ENCODE measurements at places on chromosomes 7 and 10. TPM values are rescaled to one million over a fixed set of nuclear protein-coding genes. Genes with fewer than 3 reads are reported as not detected.

DNA sequence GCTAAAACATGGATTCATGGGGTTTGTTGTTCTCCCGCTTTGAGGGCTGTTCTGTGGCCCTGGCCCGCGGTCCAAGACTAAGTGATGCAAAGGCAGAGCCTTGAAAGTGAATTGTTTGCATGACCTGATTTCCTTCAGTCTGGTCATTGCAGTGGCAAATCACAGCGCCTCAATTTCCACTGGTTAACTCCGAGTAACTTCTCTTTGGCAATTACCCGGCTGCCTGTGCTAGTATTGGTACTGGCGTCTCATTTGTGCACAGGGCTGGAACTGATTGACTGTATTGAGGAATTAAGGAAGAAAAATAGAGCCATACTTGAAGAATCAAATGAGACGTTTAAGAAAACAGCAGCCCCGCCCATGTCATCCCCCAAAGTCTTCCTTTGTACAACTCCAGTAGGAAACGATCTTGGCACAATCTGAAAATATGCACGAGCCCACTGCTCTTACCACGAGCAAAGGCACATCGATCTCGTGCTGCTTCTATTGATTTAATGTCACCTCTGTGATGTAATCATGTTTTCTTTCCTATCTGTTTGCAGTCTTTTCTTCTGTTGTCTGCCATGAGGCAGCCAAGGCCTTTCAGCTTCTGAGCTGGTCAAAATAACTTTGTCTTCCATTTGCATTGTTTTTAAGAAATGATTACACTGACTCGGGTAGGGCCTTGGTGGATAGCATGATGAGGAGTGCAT is 60.6 kb upstream of the SHH start:
- DNase-seq = no peak
- H3K4me1 ChIP-seq = no peaks in the 10 kb centered on the region
- H3K36me3 ChIP-seq = no peaks in the 10 kb centered on the region
- H3K4me3 ChIP-seq = no peak overlapping the region

Gene SPAG6
- 0.95 TPM for total RNA-seq

Gene LIPN
- not detected for total RNA-seq

DNA sequence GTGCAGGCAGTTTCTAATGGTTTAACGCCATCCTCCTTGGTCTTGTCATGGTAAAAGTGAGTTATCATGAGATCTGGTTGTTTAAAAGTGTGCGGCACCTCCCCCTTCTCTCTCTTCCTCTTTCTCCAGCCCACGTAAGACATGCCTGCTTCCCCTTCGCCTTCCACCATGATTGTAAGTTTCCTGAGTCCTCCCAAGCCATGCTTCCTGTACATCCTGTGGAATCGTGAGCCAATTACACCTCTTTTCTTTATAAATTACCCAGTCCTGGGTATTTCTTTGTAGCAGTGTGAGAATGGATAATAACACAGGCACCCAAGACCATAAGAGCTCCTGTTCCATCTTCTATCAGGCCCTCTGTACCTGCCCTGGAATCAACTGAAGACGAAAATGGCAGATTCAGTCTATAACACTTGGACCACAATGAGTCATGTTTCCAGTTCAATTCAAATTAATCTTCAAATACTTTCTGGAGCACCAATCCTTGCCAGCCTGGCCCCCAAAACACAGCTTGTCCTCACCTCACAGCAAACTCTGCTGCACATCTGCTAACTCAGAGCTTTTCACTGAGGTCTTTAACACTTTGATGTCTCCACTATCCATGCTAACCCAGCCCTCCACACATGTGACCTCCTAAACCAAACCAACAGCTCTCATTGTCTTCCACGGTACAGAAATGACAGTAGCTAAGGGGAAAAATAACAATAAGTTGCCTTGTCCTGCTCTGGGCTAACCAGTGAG is 73.2 kb downstream of the SFMBT2 start:
- H3K27me3 ChIP-seq = no peaks in the 10 kb centered on the region
- H3K4me3 ChIP-seq = no peak overlapping the region
- H3K36me3 ChIP-seq = no peaks in the 10 kb centered on the region
- H3K27ac ChIP-seq = no peak overlapping the region
- DNase-seq = no peak

DNA sequence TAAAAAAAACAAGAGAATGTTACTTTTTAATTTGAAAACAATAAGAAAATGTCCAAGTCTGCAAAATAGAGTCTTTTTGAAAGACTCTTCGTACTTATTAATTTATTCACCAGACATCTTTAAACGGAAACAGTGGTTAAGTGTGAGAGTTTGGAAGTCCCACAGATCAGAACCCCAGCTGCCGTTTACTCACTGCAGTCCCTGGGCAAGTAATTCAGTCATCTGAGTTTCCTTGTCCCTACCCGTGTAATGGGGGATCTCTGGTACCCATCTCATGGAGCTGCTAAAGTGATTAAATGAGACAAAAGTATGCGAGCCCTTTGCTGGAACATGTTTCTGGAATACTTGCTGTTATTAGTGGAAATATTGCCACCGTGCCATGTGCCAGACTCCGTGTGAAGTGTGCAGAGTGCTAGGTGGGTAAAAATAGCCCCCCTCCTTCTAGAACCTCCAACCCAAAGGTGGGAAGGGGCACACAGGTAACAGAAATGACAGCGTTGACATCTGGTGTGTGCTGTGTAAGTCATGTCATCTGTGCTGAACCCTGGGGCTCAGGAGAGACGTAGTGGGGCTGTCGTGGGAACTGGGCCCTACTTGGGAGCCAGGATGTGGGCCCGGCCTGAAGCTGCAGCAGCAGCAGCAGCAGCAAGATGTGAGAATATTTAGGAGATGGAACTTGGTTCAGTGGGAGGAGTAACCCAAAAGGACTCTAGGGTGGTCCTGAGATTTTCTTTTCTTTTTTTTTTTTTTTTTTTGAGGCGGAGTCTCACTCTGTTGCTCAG is 140.5 kb downstream of the CUX1 start:
- H3K27me3 ChIP-seq = no peaks in the 10 kb centered on the region
- no peaks in the 10 kb centered on the region for H3K36me3 ChIP-seq
- no peak for DNase-seq
- no peak overlapping the region for H3K4me3 ChIP-seq
- peaks cover 3% of the 10 kb centered on the region for H3K4me1 ChIP-seq

- no peak for DNase-seq
- peaks cover 12% of the 10 kb centered on the region for H3K4me1 ChIP-seq
- H3K27ac ChIP-seq = peak overlapping the region; percentile 90
- peak overlapping the region; percentile 67 for H3K4me3 ChIP-seq
Measured at GRCh38 chr10:102713539-102713813, 721 bp downstream of the ARL3 start.

DNA sequence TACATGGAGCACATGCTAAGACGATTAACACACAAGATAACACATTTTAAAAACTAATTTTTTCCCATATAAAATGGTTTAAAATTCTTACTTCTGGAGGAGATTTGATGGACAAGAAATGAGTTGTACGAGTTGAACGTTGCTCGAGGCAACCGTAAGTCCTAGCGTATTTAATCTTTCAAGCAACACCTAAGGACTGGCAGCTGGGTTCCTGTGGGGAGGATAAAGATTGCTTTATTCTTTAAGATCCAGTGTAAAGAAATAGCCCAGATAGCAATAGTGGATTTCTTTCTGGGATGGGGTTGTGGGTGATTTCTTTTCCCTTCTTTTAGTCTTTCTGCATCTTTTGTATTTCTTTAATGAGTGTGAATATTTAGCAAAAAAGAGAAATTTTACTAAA is 9.8 kb downstream of the TBXAS1 start:
- no peaks in the 10 kb centered on the region for H3K4me1 ChIP-seq
- H3K4me3 ChIP-seq = no peak overlapping the region
- DNase-seq = no peak
- no peaks in the 10 kb centered on the region for H3K27me3 ChIP-seq

DNA sequence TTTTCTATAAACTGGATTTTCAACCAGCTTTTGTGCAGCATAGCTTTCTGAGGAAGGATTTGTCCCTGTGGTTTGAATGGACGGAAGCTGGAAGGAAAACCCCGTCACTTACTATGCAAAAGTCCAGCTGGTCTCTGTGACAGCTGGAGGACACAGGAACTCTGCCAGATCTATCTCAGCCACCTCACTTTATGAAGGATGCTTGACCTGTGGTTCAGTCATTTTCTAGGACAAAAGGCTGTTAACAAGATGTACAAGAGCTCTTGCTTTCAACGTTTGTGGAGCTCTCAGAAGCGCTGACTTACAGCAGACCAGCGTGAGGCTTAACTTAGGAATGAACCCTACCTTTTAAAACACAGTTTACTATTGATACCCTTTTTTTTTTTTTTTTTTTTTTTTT is 90.8 kb downstream of the CREM start:
- H3K36me3 ChIP-seq = no peaks in the 10 kb centered on the region
- no peak for DNase-seq
- H3K4me1 ChIP-seq = no peaks in the 10 kb centered on the region
- H3K27me3 ChIP-seq = no peaks in the 10 kb centered on the region
- no peak overlapping the region for H3K27ac ChIP-seq
- no peak overlapping the region for H3K4me3 ChIP-seq

DNA sequence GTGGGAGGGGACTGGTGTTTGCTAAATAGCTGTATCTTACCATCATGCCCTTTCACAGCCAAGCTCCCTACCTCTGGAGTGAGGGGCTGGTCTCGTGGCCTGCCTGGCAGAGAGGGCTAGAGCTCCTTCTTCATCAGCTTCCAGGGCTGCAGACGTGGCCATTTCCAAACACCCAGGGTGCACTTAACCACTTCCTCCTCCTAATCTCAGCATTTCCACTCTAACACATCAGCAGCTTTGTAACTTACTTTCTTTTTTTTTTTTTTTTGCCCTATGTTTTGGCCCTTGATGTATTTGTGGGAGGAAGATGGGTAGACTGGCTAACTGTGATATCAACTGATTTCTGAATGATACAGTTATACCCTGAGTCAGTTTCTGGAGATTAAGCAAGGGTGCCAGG is 27.4 kb downstream of the LRRC4 start:
- no peak overlapping the region for H3K27ac ChIP-seq
- H3K36me3 ChIP-seq = no peaks in the 10 kb centered on the region
- DNase-seq = no peak
- no peaks in the 10 kb centered on the region for H3K27me3 ChIP-seq
- no peak overlapping the region for H3K4me3 ChIP-seq
- peaks cover 13% of the 10 kb centered on the region for H3K4me1 ChIP-seq

DNA sequence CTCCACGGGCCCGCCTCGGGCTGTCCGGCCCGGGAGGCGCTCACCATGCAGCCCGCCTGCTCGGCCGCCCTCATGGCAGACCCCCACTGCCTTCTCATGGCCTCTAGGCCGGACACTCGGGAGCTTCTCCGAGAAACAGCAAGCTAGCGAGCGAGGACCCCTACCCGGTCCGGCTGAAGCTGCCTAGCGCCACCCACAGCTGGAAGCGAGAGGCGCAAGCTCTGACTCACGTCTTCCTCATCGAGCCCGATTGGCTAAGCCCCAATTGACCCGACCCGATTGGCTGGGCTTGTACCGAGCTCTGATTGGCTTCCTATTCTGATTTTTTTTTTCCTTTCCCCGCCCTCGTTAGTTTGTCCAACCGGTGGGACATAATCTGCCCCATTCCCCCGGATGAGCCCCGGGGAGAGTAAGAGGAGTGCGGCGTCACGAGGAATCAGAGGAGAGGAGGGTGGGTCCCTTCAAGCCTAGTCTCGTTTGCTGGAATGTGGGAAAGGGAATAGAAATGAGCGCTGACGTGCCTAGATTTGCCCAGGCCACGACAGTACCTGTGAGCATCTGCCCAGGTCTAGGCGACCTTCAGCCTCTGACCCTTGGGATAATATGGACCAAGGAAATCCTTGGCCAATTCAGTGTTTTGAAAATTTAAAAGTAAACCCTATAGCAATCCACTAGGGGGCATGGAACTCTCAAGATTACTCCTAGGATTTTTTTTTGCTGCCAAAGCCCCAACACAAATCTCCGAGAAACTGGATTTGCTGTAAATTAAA is at the start of gene TYSND1:
Gene TYSND1, minus strand, starts transcription at position 212 of the 770 bp plus-strand sequence. Its CDS starts 114 bp downstream, at position 98.
- H3K4me3 ChIP-seq = peak within 1 kb of the TSS; percentile 49
- H3K4me1 ChIP-seq = peaks cover 10% of the 10 kb centered on the region
- no peaks in the 10 kb centered on the region for H3K27me3 ChIP-seq
- H3K36me3 ChIP-seq = no peaks in the 10 kb centered on the region

- H3K4me1 ChIP-seq = no peaks in the 10 kb centered on the region
- DNase-seq = no peak
- H3K27me3 ChIP-seq = no peaks in the 10 kb centered on the region
- H3K36me3 ChIP-seq = no peaks in the 10 kb centered on the region
- no peak overlapping the region for H3K27ac ChIP-seq
- H3K4me3 ChIP-seq = no peak overlapping the region
Measured at GRCh38 chr7:73612598-73613269, 11.6 kb downstream of the MLXIPL start.

- peaks cover 14% of the 10 kb centered on the region for H3K4me1 ChIP-seq
- H3K27ac ChIP-seq = no peak overlapping the region
- no peaks in the 10 kb centered on the region for H3K36me3 ChIP-seq
- no peaks in the 10 kb centered on the region for H3K27me3 ChIP-seq
- no peak overlapping the region for H3K4me3 ChIP-seq
Measured at GRCh38 chr7:159095979-159096411, 48.7 kb downstream of the VIPR2 start.

DNA sequence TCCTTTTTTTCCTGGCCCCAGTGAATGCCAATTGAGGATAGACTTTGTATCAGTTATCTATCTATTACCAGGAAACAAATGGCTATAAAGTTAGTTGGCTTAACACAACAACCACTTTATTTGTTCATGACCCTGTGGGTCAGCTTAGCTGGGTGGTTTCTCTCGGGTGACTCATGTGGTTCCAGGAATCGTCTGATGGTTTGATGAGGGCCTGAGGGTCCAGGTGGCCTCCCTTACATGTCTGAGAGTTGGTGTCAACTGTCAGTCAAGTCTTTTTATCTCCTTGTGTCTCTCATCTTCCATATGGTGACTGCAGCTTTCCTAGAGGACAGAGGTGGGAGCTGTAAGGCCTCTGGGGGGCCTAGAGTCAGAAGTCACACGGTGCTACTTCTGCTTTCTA is 15.3 kb upstream of the MAPK8 start:
- no peak for DNase-seq
- no peak overlapping the region for H3K4me3 ChIP-seq
- no peak overlapping the region for H3K27ac ChIP-seq

Gene CDNF
- 3.5 TPM for total RNA-seq

DNA sequence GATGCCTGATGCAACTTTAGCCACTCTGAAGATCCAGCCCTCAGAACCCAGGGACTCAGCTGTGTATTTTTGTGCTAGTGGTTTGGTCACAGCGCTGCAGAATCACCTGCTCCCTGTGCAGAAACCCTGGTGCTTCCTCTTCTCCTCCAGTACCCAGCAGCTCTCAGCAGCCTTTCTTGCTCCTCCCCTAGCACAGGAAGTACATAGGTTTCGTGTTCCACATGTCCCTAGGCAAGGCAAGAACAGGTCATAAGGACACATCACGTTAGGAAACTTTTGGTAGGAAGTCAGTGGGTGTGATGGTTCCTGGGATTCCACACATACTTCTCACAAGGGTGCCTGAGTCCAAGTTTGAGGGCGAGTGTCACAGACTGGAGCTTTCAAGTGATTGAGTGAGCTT is 167.9 kb upstream of the PRSS1 start:
- no peak overlapping the region for H3K27ac ChIP-seq
- no peaks in the 10 kb centered on the region for H3K27me3 ChIP-seq
- H3K4me3 ChIP-seq = no peak overlapping the region
- no peaks in the 10 kb centered on the region for H3K4me1 ChIP-seq

GRCh38 chr10:6612371-6612770 is 32.3 kb upstream of the PRKCQ start:
- H3K36me3 ChIP-seq = no peaks in the 10 kb centered on the region
- H3K27me3 ChIP-seq = no peaks in the 10 kb centered on the region
- H3K4me1 ChIP-seq = no peaks in the 10 kb centered on the region
- DNase-seq = no peak
- H3K27ac ChIP-seq = no peak overlapping the region
